Stimulated activated CD4-positive, alpha-beta T cell treated with anti-CD3 and anti-CD28 coated beads, Interleukin-15, amount 100 ng/mL, for 24 hours (primary cell): ENCODE measurements at places on chromosomes 4 and X.

GRCh38 chr4:48944756-48945241, 38.2 kb upstream of the OCIAD2 start:
- peak; percentile 69 for DNase-seq

DNA sequence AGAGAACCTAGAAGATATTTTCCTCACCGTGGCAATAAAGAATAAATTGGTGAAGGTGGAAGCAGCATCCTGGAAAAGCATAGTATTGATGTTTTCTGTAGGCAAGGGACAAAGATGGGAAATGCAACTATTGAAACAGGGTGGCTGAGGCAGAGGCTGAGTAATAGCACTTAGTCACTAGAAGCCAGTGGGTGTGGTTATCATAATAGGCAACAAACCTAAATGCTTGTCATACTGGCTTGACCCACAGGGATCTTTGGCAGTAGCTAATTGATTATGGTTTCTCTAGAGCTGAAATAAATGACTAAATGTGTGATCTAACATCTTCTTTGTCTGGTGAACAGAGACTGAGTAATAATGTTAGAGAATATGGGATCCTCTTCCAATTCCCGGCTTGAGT, 353.6 kb upstream of the RPS6KA3 start:
- DNase-seq, result no peak

GRCh38 chr4:24470666-24471485, 113.5 kb downstream of the DHX15 start:
- DNase-seq, result peak; percentile 45

- DNase-seq, result no peak
Measured at GRCh38 chr4:166481739-166482138, 608.7 kb downstream of the TLL1 start.

GRCh38 chr4:123438031-123438430, 41.4 kb downstream of the SPRY1 start:
- DNase-seq, result no peak

GRCh38 chrX:78452356-78452755, 124.9 kb upstream of the CYSLTR1 start:
- DNase-seq, result no peak

DNA sequence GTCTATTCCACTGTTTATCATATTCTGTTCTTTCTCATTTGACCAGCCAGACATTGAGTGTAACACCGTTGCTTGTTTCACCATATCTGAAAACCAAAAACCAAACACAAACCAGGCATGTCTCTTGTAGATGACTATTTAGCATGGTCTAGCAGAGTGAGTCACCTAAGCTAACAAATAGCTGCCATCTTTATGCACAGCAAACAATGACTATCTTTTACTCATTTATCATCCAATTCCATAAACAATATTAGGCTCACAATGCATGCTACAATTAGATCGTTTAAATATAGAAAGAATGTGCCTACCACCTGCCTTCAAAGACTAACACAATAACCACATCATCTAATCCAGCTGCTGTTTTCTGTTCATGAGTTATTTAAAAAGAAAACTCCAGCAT, 495.4 kb downstream of the PCDH19 start:
- DNase-seq, result no peak

- no peak for DNase-seq
Measured at GRCh38 chr4:32022071-32022470, 1301.9 kb downstream of the PCDH7 start.

- DNase-seq, result peak; percentile 34
Measured at GRCh38 chr4:170853422-170854021, 763.8 kb upstream of the AADAT start.

DNA sequence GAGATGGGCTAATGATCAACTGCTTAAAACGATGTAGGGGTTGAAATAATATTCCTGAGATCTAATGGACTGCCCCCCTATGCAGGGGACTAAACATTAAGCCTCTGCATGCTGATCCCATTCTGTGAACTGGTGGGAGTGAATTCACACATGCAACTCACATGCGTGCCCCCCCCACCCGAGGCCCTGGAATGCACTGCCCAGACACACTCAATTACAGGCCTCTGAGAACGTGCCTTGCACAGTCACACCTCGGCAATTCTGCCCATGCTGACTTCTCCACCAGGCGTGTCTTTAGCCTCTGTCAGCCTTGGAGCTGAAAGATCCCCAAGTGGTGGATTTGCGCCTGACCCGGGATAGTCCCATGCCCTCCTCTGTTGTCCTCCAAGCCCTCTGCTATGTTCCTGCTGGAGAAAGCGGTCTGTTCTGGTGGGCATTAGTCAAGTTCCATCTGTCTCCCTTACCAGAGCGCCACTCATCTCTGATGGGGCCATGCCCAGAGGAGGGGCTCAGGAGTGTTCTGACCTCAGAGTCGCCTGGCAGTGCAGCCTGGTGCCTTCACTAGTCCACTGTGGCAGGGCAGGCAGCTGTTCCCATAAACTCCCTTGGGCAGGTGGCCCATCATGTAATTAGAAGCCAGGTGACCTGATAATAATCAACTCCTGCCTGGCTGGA, 86.5 kb downstream of the DRD5 start:
- no peak for DNase-seq

GRCh38 chr4:66516940-66517339, 846.7 kb upstream of the EPHA5 start:
- DNase-seq, result no peak

DNA sequence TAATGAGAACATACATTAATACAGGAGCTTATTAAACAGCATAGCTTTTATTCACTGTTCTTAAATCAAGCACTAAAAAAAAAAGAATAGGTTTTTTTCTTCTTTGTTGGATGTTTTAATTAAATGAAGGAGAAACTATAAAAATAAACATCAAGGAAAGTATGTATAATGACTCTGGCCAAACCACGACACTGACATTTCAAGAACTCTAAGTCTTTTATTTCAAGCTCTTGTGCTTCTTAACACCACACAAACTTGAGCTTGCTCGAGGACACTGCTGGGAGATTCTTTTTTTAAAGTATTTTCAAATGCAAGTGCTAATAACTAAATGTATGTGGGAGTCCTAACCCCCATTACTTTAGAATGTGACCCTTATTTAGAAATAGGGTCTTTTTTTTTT, 204.9 kb upstream of the PPARGC1A start:
- DNase-seq, result no peak

DNA sequence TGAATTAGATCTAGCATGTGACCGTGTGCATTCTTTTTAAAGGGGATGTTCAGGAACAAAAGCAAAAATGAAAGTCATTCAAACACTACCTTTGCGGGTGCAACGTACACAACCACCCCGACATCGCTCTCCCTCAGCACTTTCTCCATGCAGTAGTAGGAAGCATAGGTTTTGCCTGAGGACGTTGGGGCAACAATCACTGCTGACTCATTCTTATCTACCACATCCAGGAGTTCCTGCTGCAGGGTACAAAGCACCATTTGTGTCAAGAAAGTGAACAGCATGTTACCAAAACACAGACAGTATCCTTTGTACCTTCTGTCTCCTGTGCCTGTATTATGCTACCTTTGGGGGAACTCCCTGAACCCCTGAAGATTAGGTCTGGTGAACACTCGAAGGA, 58.6 kb downstream of the DDX60L start:
- DNase-seq, result peak; percentile 6

GRCh38 chrX:24037729-24038128, 10.7 kb upstream of the KLHL15 start:
- no peak for DNase-seq

DNA sequence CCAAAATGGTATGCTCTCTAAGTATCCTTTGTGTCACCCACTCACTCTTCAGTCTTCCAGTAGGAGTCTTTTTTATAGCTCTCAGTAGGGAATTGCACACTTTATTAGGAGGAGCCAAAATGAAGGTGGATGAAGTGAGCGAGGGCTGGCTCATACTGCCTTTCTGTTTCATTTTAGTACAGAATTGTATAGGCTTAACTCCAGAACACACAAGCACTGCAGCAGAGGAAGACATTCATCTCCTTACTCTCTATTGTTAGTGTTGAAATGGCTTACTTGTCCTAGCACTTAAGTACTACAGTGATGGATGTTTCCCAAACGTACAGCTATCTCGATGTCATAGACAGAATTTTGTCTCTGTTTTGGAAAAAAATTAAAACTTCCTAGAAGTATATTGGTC, 327.3 kb upstream of the ATOH1 start:
- no peak for DNase-seq

DNA sequence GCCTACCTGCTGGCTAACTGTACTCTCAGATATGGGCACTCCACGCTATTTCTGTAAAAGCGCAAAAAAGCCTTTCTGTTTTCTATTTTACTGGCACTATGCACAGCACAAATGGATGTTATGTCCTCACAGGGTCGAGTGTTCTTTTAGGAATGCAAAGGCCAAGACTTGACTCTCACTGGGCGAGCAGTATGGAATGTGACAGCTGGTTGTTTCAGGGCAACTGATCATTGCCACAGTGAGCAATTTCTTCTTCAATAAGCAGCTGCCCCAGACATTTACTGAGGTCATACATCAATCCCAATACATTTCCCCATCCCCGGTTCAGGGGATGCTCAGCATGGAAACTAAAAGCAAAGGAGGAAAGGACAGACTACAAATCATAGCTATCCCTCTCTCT, 58.2 kb downstream of the PDE5A start:
- DNase-seq, result no peak

DNA sequence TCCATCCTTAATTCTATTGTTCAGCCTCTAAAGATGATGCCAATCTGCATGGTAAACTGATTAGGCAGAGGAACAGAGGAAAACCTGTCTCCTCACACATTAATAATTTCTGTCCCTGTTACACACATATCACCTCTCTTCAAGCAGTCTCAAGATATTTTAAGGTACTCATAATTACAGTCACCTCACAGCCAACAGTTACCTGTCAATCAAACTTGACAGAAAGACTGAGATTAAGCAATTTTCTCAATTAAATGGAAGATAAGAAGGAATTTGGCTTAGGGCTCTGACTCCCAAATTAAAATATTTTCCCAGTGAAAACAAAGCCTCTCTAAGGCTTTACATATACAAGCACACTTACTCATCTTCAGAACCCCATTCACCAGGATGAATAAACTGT, 85.2 kb downstream of the MAPK10 start:
- DNase-seq, result no peak

DNA sequence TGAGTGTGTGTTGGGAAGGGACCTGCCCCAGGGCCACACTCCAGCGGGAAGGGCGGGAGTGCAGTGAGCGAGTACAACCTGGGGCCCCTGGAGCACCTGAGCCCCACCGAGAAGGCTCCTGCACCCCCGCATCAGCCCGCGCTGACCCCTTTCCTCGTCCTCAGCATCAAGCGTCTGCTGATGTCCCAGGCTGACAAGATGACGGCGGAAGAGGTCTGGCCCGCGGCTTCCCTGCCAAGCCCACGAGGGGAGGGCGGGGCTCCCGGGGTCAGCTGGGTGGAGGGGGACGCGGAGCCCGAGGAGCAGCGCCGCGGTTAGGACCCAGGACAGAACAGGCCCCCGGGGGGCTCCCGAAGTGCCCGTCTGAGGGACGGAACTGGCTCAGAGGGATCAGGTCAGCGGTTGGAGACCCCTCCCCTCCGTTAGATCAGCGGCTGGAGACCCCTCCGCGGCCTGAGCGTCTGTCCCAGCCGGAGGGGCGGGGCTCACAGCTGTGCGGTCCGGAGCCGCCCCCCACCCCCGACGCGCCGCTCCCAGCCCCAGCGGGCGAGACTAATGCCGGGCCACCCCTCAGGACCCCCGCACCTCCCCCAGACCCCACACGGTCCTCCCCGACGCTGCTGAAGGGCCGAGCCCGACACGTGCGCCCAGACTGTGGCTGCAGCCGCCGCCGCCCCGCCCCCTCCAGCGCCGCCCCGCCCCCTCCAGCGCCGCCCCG, 6.7 kb downstream of the MYL5 start:
- peak; percentile 63 for DNase-seq

GRCh38 chrX:100850317-100850716, 23.8 kb downstream of the NOX1 start:
- no peak for DNase-seq

DNA sequence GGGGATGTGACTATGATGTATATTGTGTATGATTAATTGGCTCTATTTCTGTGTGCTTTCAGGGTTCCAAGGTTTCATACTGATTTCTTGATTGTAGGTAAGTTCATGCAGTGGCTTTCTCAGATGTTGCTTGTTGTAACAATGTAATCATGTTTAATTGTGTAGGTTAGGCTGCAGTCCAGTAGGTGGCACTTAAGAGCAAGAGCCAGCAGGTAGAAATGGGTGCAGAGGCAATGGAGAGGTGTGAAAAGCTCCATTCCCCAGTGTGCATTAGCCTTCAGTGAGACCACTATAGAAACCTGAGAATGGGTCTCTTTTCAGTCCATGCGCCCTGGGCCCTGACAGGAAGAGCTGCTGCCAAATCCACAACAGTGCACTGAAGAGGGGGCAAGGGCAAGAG, 28.2 kb downstream of the DCAF12L2 start:
- no peak for DNase-seq

DNA sequence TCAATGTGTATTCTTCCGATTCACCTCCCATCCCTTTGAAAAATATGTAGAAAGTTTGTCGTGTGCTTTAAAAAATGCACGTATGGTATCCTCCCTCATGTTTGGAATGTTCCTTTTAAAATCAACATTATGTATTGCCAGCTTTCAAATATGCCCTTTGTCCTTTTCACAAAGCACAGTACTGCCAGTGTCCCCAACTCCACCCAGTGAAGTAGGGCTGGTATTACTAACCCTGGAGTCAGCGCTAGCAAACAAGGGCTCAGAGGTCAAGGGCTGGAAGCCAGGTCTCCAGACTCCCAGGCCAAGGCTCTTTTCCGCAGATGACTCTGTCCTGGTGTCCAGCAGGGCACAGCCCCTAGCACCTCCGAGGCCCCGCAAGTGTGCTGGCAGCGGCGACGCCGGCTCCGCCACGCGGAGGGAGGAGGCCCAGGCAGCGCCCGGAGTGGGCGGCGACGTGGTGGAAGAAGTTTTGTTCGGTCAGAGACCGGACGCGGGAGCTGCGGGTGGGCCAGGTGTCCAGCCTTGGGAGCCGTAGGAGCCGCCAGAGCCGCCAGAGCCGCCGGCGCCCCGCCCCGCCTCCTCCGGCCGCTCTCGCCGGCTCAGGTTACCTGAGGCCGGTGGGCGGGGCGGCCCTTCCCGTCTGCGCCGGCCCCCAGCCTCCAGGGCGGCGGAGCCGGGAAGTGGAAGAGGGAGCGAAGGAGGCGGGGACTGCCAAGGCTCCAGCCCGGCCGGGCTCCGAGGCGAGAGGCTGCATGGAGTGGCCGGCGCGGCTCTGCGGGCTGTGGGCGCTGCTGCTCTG, at the start of gene IL13RA1:
IL13RA1 (plus strand) TSS at position 720 of the 799 bp plus-strand sequence; CDS start at position 753, 33 bp downstream.
- DNase-seq, result peak; percentile 51

GRCh38 chr4:102663073-102663472, 97.7 kb downstream of the MANBA start:
- DNase-seq, result no peak

GRCh38 chr4:163400911-163401310, 57.2 kb downstream of the NPY5R start:
- DNase-seq, result no peak

- no peak for DNase-seq
Measured at GRCh38 chrX:33171041-33171440, 40.3 kb downstream of the DMD start.

- DNase-seq, result peak; percentile 40
Measured at GRCh38 chr4:110087070-110087708, 111.2 kb downstream of the ELOVL6 start.
